ENCODE measurements at places on chromosomes 4 and X.

DNA sequence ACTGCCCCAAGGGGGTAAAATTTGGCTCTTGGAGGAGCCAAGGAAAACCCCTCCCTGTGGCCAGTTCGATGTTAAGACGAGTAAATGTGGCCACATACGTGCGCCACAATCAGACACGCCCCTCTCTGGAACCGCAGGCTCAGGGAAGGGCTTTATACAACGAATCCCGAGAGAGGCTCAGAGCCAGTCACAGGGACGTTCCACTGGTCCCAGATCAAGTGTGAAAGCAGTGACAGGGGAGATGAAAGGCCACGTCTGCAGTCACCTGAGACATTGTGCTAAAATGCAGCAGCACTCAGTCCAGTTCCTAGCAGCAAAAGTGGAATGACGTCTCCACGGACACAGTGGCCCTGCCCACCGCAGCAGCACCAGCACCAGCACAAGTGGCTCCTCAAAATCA lies 68.0 kb downstream of the ACOX3 start:
- DNase-seq = no peak

DNA sequence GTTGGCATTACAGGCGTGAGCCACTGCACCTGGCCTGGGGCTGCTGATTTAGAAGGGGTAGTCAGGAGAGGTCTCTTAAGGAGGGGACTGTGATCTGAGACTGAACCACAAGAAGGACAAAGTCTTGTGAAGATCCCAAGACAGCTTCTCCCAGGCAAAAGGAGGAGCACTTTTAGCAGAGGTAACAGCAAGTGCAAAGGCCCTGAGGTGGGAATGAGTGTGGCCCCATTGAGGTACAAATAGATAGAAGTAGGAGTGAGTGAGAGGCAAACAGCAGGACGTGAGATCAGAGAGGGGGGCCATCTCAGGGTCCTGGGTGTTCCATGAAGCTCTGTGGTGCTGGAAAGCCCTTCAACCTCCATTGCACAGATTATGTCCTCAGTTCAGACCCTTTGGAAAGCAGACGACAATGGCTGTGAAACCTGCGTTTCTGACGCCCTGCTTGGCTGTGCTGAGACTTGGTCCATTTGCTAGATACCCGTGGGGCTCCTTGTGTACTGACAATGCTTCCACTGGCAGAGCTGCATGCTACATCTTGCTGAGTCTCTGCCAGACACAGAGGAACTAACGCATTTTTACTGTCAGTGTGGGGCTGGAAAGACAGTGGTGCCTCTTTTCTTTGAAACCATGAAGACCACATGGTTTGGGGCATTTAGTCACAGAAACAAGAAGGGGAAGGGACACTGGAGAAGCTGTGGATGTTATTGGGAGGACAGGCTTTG lies 1.3 kb upstream of the CCKAR start:
- no peak for DNase-seq

DNA sequence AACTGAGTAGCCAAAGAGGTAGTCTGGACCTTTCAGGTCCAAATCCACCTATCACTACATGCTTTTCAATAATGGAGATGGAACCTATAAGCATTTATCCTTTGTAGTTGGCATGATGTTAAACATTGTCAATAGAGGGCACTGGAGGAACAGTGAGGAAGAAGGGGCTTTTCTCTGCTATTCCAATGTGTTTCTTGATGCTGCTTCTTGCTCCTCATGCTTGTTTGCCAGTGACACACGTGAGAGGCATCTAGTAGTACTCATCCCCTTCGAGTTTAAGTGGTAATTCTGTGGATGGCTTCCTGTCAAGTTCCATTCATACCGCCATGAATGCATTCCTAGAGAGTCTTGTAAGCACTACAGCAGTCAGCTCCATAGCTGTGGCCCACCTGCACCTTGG lies 84.0 kb downstream of the NAA11 start:
- DNase-seq = no peak

DNA sequence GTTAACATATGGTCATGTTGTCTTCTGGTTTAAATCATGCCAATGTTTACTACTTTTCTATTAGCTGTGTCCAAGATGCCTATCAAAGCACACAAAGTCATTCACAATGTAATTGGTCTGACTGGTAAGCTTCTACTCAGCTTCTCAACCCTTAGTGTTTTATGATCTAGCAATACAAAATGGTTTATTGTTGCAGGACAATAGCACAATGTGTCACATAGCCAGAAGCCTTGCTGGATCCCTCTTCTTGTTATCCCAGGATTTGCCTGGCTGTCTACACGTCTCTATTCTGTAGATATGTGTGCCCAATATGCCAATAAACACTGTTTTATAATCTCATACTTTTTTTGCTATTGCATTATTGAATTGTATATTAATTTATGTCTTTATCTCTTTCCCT lies 1111.0 kb upstream of the AGA start:
- DNase-seq = no peak

Data from RWPE1 (cell line).